ENCODE measurements at places on chromosomes 6 and 20. TPM values are rescaled to one million over a fixed set of nuclear protein-coding genes. Genes with fewer than 3 reads are reported as not detected.

Gene ROMO1
- total RNA-seq = 136 TPM

Gene OR2H1
- total RNA-seq = not detected

Gene SNRPB
- total RNA-seq = 463 TPM

Gene TFAP2A
- total RNA-seq = not detected

Gene HLA-DRB1
- 10.8 TPM for total RNA-seq

Gene OPN5
- total RNA-seq = not detected

Gene ERGIC3
- 141 TPM for total RNA-seq

Gene FRK
- 0.06 TPM for total RNA-seq

All from activated CD8-positive, alpha-beta memory T cell treated with anti-CD3 and anti-CD28 coated beads for 36 hours (primary cell).